Activated gamma-delta T cell (primary cell): ENCODE measurements at places on chromosomes 11 and 22.

DNA sequence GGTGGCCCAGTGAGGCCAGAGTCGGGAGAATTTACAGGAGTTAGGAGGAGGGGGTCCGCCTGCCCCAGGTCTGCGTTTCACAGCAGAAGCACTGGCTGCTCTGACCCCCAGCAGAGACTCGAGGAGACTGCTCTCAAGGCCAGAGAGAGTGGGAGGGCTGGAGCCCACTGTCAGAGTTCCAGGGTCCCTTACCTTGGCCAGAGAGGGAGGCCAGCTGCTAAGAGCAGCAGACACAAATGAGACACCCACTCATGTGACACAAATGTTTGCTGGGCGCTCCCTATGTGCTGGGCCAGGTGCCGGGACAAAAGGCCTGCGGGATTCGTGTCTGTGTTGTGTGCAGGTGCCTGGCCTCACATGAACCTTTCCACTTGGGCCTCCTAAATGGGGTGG, 2.8 kb upstream of the TNFRSF13C start:
- DNase-seq, result no peak

DNA sequence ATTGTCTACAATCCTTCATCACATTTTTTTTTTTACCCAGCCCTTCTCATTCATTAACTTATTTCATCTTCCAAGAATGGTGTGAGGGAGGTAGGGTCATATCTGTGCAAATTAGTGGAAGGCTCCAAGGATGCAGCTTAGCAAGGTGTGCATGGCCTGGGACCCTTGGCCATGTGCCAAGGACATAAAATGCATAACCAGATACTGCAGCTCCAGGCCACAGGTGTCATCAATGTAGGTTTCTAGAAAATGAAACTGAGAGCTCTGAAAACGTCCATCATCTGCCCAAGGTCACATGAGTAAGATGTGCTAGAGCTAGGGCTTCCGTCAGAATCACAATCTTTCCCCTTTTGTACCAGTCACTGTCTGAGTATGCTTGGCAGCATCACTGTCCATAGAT, 29.8 kb downstream of the ANKK1 start:
- no peak for DNase-seq

GRCh38 chr11:115555336-115556090, 51.3 kb upstream of the CADM1 start:
- no peak for DNase-seq

- no peak for DNase-seq
These were observed 36.3 kb upstream of the SOX6 start for GRCh38 chr11:16392616-16393015.

DNA sequence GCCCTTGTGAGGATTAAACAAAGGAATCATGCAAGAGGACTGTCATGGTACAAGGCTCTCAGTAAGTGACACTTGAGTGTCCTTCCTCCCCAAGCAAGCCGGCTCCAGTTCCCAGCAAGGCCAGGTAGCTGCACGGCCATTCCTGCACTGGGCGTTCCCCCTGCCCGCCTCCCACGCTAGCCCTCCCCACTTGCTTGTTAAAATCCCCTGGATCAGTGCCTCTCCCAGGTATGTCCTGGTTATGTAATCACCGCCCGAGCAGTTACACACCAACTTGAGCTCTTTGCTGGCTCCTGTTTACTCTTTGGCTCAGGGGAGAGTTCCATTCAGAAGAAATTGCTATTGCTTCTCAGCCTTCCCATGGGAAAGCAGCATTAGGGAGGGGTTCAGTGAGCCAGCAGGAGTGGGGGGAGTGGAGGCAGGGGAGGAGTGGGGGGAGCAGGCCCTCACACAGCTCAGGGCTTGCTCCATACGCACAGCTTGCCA, 19.4 kb upstream of the MYEOV start:
- DNase-seq, result no peak

GRCh38 chr11:70204466-70204799, 1.3 kb downstream of the FADD start:
- no peak for DNase-seq

GRCh38 chr11:45166604-45166897, 20.1 kb downstream of the PRDM11 start:
- DNase-seq, result no peak

DNA sequence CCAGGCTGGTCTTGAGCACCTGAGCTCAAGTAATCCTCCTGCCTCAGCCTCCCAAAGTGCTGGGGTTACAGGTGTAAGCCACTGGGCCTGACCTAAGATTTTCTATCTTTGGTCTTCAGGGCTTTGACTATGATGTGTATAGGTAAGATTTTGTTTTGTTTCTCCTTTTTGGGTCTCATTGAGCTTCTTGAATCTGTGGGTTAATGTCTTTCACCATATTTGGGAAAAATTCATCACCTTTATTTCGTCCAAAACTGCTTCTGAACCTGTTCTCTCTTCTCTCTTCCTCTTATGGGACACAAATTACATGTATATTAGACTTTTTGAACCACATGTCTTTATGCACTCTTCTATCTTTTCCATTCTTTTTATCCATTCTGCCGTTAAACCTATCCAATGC, 100.4 kb downstream of the OSBP2 start:
- DNase-seq, result no peak

DNA sequence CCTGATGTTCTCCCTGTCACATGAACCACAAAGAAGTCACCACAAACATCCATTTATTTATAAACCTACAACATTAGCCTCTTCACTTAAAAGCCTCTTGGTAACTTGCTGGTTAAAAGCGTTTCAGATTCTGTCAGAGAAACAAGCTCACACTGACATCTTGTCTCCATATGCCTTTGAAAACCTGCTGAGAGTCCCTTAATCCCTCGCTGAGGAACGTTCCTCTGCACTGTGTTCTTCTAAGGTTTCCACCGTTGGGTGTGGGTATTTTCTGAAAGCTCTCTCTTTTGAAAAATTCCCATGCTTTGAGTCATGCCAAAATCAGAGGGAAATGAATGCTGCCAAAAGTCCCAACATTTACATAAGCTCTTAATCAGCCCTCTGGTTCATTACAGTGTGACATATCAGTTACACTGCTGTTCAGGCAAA, 149.8 kb downstream of the CCDC34 start:
- no peak for DNase-seq

DNA sequence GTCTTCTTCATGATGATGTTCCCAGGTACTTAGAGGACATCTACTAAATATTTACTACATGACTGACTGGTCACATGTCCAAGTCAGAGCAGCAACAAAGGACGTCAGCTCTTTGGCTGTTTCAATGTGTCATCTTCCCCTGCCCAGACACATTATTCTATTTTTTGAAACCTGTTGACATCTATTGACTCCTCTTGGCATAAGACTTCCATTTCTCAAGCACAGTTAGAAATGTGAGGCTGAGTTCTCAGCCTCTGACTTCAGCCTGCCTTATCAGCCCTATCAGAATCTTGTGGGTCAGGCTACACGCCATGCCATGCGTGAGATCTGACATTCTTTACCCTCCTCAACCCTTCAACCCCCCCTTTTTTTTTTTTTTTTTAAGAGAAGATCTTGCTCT, 63.8 kb downstream of the SC5D start:
- DNase-seq, result no peak

DNA sequence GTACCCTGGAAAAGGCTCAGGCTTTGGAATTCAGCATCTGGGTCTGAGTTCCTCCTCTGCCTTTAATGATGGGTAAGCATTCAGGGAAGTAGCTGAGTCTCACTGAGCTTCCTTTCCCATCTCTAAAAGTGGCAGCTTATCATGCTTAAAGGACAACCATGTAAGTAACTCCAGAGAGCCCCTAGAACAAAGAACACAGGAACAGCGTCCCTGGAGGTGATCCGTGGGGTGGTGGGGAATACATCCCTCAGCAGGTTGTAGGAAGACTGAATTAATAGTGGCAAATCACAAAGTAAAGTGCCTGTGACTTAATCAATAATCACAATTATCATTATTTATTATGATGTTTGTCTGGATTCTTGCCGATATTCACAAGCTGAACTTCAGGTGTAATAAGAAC, 114.7 kb upstream of the ISX start:
- no peak for DNase-seq

- no peak for DNase-seq
These were observed 41.0 kb downstream of the FDX1 start for GRCh38 chr11:110470716-110471115.

DNA sequence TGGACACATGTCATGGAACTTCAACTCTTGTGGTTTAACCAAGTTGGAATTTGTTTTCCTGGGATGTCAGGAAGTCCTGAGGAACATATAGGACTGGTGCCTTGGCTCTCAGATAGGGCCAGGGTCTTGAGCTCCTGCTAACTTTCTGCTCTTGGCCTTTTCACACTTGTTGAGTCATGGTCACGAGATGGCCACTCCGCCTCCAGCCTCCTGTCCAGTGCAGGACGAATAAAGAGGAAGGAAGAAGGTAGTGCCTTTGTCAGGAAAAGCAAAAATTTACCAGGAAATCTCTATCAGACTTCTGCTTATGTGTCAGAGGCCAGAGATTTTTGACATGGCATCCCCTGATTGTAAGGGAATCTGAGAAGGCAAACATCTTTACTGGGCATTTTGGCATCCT, 89.1 kb upstream of the ARHGAP20 start:
- no peak for DNase-seq

DNA sequence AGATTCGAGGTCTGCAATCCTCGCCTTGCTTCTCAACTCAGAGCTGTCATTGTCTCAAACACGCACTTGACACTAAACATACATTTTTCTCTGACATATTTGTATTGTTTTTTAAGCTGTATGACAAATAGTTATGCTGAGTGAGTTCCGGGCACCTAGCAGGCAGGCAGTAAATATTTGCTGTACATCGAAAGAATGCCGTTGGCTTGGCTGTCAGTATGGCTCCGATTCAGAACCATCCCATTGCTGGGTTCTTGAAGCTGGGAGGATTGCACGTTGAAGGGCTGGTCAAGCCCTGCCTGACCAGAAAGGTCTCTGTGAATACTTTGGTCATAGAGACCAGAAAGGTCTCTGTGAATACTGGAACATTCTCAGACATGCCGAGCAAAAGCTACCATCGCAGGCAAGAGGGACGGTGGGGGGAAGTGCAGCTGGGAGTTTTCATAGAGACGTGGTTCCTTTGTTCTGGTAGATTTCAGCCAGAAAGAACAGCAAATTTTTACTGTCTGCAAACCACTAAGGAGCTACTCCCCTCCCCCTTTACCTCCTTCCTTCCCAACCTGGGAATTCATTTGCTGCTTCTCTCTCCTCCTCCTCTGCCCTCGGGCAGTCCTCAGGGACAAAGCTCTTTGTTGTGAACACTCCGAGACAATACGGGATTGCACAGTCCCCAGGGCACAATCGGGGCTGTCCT, 202.2 kb upstream of the SORL1-AS1 start:
- no peak for DNase-seq

GRCh38 chr11:17353821-17354600, 2.4 kb downstream of the NCR3LG1 start:
- no peak for DNase-seq

DNA sequence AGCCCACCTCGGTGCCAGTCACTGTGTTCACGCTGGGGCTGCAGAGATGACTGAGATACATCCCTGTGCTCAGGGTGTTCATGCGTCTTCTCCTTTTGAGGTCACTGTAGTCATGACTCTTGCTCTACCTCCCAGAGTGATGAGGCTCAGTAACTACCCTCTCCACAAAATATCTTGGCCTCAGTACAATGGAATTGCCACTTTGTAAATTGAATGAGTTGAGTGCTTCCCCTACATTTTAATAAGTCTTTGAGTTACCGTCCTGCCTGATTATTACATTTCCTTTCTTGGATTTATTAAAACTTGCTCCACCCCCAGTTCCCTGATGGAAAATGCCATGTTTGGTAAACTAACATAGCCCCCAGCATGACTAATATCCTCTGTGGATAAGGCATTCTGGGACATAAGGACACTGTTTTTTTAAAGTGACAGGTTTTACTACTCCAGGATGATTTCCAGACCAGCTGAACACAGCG, 15.9 kb downstream of the PRSS23 start:
- no peak for DNase-seq

DNA sequence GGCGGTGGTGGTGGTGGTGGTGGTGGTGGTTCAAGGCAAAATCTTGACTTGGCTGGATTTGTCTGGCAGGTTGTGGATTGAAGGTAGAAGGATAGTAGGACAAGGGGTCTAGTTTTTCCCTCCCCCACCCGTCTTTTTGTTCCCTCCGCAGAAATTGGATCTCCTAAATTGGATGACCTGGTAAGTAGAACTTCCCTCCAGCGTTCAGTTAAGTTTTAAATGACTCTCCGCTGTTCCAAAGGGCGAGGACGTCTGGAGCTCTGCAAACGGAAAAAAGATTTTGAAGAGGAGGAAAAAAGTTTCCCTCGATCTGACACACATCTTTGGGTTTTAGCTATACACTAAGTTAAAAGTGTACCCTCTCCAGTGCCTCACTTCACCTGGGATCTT, 422 bp upstream of the LGR4 start:
- DNase-seq, result no peak

- DNase-seq, result no peak
These were observed 15.0 kb downstream of the LRRC32 start for GRCh38 chr11:76655501-76656049.

GRCh38 chr11:38547462-38547861, 1949.4 kb upstream of the RAG2 start:
- DNase-seq, result no peak

DNA sequence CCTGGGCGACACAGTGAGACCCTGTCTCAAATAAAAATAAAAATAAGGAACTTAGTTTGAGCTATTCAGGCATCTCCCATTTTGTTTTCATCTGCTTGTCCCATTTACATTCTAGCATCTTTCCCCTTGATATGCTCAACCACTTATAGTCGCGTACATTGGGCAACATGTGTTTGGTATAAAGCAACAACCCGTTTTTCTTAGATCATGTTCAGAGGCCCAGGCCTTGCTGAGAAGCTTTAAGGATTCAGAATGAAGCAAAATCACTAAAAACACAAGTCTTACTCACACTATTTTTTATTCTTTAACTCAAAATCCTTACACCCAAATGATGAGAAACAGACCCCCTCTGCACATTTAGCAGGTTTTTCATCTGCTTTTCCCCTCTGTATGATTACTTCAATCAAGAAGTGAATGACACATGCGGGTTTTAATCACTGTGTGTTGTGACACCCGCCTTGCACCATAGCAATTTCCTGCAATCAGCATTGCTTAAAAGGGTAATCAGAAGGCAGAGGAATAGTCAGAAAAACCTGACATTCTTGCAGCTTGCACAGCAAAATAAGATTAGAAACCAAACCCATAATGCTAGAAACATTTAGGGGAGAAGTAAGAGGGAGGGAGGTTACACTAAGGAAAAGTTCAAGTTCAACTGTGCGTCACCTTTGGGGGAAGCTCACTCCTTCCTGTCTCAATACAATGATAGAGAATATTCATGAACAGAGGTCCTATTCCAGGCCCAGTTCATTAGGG, 25.9 kb downstream of the ALG9 start:
- no peak for DNase-seq

GRCh38 chr22:46379066-46379930, 43.8 kb downstream of the TRMU start:
- no peak for DNase-seq

DNA sequence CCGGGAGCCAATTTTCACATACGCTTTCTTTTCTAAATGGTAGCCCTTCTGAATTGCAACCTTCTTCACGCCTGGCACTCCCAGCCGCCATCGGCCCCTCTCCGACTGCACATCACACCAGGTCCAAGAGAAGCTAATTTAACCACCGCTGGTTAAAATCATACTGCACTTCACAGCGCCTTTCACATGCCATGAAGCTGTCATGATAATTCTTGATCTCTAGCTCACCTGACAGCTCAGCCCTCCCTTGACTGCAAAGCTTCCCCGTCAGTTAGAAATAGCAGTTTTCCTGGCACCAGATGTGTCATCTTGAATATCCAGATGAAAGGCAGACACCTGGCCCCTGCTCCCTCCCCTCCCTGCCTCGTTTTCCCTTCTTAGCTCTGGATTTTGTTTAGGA, 101.4 kb downstream of the ARL14EP start:
- no peak for DNase-seq
